HEK293T (cell line): ENCODE measurements at places on chromosomes 2 and 18.

DNA sequence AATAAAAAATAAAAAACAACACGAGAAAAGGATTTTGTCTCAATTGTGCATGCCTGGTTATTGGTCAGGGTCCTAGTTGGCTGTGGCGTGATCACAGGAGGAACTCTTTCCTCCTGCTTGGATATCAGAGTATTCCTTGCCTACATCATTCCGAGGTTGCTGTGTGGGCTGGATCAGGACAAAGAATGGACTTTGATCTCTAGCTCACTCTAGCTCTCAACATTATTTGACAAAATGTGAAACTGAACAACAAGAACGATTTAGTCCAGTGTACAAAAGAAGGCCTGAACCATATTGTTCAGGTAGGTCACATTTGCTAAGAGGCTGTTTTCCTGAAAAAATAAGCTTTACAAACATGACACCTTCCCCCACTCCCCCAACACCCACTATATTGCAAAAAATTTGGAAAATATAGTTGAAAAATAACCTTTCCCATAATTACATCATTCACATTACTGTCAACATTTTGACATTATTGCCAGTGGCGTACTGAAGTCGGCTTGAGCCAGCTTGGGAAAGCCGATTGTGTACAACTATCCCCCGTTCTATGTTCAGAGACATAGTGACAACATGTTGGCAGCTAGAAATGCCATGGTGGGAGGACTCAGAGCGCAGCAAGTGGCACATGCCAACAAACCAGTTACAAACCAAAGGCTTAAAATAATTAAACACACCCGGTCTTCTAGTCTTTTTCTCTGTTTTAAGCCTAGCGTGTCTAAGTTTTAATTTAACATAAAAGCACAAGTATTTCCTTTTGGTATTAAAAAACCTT, 179.0 kb downstream of the LPIN1 start:
- DNase-seq = no peak

- no peak for DNase-seq
These were observed 9.9 kb upstream of the IL1A start for GRCh38 chr2:112794131-112794733.

- DNase-seq = no peak
These were observed 165.9 kb downstream of the ZFP36L2 start for GRCh38 chr2:43060390-43061016.

DNA sequence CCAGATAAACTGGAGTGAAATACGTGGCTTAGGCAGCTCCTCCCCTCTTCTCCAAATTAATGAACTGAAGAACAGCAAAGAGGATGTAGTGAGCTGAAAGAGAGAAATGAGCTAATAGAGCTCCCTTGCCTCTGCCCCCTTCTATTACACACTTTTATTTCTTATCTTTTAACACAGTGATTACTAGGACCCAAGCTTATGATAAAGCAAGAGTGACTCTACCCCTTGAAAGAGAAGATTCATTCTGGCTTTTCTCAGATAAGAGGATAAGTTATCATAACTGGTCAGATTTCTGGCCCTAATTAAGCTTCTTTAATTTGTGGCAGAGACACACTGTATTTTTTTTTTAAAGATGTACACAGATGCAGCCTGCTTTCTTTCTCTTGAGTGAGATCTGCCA, 102.2 kb downstream of the MSTN start:
- DNase-seq = no peak

GRCh38 chr18:9380621-9381395, 46.2 kb downstream of the TWSG1 start:
- no peak for DNase-seq

- no peak for DNase-seq
These were observed 58.8 kb upstream of the CRIM1 start for GRCh38 chr2:36296798-36297197.

DNA sequence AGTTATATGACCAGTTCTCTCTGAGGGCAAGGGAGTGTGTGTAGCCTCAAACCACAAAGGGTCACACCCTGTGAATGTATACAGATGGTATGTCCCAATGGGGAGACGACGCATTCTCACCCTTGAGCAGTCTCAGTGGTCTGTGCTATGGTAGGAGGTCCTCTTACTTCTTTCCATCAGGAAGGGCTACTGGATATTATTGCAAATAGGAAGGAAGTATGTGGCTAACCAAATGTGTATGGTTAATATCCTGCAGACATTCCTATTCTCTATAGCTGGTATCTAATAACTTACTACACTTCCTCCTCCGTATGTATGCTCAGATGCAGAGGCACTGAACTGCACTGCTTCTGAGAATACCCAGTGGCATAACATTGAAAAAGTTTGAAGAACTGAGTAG, 306.7 kb upstream of the CCDC68 start:
- no peak for DNase-seq

- no peak for DNase-seq
These were observed 87.7 kb upstream of the HAAO start for GRCh38 chr2:42879913-42880737.

DNA sequence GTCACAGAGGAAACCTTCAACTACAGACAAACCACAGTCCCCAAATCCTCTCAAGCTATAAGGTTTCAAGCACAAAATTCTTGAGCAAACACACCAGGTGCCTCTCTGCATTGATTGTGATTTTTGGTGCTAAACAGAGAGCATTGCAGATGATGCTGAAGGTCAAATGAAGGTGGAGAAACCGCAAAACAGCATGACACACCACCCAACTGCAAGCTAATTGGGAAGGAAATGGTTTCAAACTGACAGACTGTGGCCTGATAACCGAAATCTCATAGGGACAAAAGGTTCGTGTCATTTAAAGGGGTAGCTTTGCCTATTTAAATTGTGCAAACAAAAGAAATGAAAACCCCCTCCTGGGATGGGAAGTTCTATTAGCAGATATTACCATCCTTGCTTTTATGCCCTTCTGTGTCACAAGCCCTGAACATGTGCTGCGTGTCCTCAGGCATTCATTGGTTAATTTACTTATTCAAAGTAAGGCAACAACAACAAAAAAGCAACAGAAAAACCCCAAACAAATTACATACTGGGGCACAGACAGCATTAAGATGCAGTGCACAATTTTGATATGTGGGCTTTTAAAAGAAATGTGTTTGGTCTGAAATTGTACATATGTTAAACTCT, 154.9 kb downstream of the AQP4 start:
- no peak for DNase-seq

- DNase-seq = no peak
These were observed 95.7 kb downstream of the BIRC6 start for GRCh38 chr2:32452338-32453064.

DNA sequence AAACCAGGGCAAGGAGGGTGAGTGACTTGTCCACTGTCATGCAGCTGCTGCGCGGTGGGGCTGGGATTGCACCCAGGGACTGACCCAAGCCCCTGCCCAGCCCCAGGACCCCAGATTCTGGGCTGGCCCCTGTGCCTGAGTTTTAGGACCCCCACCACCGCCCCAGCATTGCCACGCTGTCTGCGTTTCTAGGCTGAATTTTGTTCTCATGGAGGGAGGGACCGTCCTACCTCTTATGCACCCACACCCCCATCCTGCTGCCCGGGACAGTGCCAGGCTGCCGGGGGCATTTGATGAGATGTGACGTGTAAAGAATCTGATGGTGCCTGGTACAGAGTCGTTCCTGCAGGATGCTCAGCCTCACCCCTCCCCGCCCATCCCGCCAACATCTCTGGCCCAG, 111.0 kb upstream of the ODC1 start:
- no peak for DNase-seq

- DNase-seq = peak; percentile 37
These were observed 117.4 kb upstream of the CWC22 start for GRCh38 chr2:180124273-180125139.

GRCh38 chr2:126952216-126952615, 53.5 kb downstream of the TEX51 start:
- no peak for DNase-seq

DNA sequence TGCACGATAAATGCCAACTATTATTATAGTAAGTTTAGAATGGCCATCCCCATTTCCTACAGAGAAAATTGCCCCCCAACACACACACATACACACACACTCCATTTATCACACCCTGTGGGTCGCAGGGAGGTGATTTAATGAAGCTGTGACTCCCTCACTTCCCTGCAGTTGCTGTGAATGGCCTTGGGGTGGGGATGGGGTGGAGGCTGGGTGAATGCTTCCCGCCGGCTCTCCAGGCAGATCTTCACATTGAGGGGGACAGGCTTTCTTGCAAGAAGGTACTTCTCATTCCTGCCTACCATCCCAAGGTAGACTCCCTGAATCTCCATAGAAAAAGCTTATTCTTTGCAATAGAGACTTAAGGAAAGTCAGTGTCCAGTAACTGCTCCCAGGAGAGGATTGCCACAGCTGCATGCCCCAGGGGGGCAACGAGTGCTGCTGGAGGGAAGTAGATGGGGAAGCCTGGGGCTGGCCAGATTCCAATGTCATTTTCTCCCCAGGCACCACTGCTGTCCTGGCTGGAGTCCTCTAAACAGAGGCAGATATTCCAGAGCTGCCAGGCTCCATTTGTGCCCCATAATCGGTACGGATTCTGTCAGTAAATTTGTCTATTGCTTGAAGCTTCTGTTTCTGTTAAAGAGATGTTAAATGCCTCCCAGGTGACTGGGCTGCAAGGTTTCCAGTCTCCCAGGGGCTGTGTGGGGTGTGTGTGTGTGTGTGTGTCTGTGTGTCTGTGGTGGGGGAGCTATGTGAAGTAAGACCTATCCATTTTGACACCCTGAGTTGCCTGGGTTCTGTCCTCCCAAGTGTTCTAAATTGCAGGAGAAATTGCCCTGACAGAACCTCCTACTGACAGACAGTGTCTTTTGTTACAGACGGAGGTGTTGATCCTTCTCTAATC, 265.5 kb downstream of the SRBD1 start:
- no peak for DNase-seq

DNA sequence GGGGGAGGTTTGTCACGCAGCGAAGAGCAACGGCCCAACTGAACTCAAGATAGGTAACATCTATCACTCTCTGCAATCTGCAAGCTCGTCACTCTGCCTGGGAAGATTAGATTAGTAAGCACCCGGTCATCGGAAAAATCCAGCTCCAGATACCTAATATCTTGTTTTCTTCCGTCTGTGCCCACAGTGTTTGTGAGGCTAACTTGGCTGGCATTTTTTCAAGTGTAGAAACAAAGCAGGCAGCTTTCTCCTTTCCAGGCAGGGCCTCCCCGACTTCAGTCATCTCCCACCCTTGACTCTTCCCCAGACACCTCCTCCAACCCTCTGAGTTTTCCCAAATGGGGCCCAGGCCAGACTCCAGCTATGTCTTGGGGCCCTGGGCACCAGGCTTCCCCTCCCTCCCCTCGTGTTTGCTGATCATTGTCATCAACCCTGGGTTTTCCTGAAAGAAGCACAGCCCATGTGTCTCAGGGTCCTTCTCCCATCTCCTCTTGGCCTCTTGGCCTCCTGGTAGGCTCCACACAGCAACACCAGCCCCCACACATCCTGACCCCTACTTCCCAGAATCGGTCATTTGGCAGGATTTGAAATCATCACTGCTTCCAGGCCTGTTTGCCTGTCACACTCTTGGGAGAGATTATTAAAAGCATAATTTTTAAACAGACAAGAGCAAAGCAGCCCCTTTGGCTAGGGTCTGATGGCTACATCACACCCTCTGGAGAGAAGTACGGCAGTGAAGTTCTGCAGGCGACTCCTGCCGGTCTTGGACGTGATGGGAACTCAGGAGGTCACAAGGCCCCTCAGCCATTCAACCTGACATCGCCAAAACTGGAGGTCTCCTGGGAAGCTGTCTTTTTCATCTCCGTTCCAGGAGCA, 144.9 kb upstream of the ID2 start:
- no peak for DNase-seq

GRCh38 chr2:118102433-118103082, 14.3 kb downstream of the INSIG2 start:
- no peak for DNase-seq

GRCh38 chr18:59041296-59041695, 98.4 kb upstream of the SEC11C start:
- no peak for DNase-seq

DNA sequence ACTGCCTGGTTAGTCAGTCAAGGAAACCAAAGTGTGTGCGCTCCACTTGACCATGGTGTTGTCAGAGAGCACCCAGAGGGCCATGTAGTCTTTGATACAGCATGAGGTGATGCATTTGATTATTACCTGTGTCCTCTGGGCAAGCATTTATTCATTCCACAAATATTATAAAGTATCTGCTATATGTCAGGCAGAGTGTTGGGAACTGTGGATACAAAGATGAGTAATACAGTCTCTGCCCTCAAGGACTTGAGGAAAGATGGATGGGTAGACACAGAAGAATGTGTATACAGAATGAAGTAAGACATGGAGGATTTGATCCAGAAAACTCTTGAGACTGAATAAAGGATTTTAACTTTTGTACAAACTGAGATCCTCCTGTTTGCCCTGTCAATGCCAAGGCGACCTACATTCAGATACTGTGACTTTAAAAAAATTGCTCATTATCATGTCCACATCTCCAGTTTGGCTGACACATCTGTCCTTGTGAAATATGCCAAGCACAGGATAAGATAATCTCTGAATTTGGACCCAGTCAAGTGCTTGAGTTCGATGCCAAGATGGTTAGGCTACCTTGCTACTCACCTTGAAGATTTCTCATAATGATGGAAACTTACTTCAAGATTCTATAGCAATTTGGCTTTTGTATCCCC, 50.8 kb downstream of the ACYP2 start:
- no peak for DNase-seq

- DNase-seq = no peak
These were observed 11.2 kb downstream of the IL18RAP start for GRCh38 chr2:102433973-102434654.

DNA sequence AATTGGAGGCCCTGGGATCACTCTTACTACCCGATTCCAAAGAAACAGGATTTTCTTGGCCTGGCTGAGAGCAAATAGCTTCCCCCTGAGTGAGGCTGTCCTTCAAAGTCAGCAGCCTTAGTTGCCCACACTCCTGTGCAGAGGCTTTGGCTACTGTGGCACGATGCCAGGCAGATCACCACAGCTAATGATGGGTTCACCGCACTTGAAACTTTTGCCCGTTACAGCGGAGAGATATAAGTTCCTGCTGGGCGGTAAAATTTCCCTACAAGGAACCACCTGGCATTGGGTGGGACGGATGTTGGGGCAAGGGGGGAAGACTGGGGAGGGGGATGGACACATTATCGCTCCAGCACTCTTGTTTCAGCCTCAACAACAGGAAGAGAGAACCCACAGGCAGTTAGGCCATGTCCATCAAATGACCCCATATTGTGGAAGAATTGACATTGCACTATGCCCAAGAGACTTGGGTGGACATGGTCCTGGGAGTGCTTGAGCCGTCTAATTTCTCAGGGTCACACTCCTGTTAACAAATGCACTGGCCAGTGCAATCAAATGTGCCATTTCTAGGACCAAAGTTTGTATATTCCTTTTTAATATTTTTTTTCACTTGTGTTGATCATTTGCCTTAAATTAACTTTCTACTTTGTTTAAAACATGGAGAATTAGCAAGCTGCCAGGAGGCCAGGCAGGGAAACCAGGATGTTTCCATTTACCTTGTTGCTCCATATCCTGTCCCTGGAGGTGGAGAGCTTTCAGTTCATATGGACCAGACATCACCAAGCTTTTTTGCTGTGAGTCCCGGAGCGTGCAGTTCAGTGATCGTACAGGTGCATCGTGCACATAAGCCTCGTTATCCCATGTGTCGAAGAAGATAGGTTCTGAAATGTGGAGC, 4.4 kb downstream of the IL1B start:
- no peak for DNase-seq
